ENCODE measurements at places on chromosomes 12 and 14.
A peak's percentile ranks its signal among the peaks of the same experiment; 100 is the strongest.

DNA sequence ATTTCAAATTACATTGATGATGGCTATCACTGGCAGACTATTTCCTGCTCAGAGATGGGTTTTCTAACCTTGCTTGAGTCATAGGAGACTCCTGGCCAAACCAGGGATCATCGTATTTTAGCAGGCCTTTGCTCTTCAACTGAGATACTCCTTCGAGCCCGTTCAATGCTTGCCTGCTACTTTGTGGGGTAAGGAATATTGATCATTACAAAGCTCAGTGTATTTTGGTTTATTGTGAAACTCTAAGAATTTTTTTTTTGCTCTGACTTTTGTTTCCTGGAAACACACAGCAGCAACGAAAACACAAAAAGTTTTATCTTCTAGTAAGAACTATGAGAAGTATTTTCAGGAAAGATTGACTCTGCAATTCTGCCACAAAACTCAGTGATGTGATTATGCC lies 4.1 kb downstream of the GPRC5D start:
- H3K4me3 ChIP-seq, result no peak overlapping the region
- no peaks in the 10 kb centered on the region for H3K36me3 ChIP-seq
- peak; percentile 50 for DNase-seq
- H3K27ac ChIP-seq, result no peak overlapping the region
- no peaks in the 10 kb centered on the region for H3K27me3 ChIP-seq

GRCh38 chr14:105476097-105476830 lies 1.6 kb downstream of the CRIP2 start:
- DNase-seq, result no peak
- H3K4me1 ChIP-seq, result peaks cover 94% of the 10 kb centered on the region
- peak overlapping the region; percentile 99 for H3K4me3 ChIP-seq
- H3K27ac ChIP-seq, result peak overlapping the region; percentile 99
- peaks cover 21% of the 10 kb centered on the region for H3K36me3 ChIP-seq

DNA sequence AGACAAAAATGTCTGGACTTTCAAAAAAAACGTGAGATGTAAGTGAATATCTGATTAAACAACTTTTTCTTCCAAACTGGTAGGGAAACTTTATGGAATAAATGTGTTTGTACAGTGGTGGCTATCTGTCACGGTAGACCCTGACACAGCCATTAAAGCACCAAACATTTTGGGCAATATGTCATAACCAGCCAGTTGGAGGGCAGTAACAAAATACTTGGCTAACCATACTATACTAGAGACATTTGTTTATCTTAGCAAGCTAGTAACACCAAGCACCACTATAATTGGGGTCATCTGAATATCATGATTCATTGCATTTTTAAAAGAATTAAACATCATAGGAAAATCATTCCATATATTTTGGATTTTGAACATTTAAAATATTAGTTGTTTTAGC lies 6.0 kb upstream of the MYF6 start:
- no peak overlapping the region for H3K27ac ChIP-seq
- peaks cover 6% of the 10 kb centered on the region for H3K4me1 ChIP-seq
- no peaks in the 10 kb centered on the region for H3K36me3 ChIP-seq
- no peak for DNase-seq

DNA sequence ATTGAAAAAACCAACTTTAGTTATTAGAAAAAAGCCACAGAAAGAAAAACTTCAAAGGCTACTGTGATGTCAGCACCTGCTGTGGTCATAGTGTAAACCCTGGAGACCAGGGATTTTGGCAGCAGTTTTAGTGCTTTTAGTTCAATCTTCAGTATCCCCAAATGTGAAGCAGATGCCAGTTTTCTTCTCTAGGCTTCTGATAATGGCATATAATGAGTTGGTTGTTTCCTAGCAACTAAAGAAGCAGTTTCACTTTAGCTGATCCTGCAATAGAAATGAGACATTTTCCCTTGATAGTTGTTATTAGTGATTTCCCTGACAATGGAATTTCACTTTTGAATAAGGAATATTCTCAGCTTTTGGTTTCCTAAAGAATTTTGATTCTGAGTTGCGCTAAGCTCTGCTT lies 131.2 kb downstream of the NUBPL start:
- H3K36me3 ChIP-seq, result no peaks in the 10 kb centered on the region
- peaks cover 10% of the 10 kb centered on the region for H3K4me1 ChIP-seq
- no peaks in the 10 kb centered on the region for H3K27me3 ChIP-seq
- no peak overlapping the region for H3K4me3 ChIP-seq
- H3K27ac ChIP-seq, result no peak overlapping the region

DNA sequence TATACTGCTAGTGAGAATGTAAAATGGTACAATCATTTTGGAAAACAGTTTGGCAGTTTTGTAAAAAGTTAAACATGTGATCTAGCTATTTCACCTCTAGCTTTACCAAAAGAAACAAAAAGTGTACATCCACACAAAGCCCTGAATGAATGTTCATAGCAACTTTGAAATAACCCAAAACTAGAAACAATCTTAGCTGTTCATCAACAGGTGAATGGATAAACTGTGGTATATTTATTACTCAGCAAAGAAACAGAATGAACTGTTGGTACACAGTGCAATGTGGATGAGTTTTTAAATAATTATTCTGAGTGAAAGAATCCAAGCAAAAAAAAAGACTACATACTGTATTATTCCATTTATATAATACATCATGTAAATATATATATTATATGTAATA lies 36.3 kb downstream of the TPCN1 start:
- no peaks in the 10 kb centered on the region for H3K27me3 ChIP-seq
- H3K4me3 ChIP-seq, result no peak overlapping the region
- no peak overlapping the region for H3K27ac ChIP-seq
- H3K4me1 ChIP-seq, result peaks cover 30% of the 10 kb centered on the region

- no peak overlapping the region for H3K27ac ChIP-seq
- DNase-seq, result no peak
- no peak overlapping the region for H3K4me3 ChIP-seq
Observed at GRCh38 chr12:106747973-106748436, 26.5 kb upstream of the RIC8B start.

DNA sequence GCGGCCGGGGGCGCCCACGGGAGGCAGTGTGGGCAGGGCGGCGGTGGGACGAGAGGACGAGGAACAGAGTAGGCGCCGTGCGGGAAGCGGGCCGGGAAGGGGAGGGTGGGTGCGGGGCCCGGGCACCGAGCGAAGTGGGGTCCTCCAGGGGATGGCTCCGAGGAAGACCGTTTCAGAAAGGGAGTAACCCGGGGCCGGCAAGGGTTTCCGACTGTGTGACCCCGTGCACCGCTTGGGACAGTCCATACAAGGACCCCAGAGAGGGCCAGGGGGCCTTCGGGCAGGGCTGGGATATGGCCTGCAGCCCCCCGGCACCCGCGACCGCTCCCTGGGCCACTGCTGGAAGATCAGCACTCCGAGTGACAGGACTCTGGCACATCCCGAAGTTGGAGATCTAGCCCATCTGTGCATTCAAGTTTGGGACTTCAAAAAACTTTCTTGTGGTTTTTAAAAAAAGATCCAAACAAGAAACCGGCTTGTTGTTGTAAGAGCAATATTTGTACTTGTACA lies 448 bp downstream of the TSPAN9 start:
- no peaks in the 10 kb centered on the region for H3K27me3 ChIP-seq
- H3K4me3 ChIP-seq, result peak overlapping the region; percentile 93
- H3K36me3 ChIP-seq, result no peaks in the 10 kb centered on the region
- DNase-seq, result no peak
- H3K27ac ChIP-seq, result peak overlapping the region; percentile 95

- no peaks in the 10 kb centered on the region for H3K4me1 ChIP-seq
- H3K36me3 ChIP-seq, result no peaks in the 10 kb centered on the region
Observed at GRCh38 chr12:128019996-128020544, 246.9 kb upstream of the TMEM132C start.

GRCh38 chr12:24510581-24511125 lies 438.2 kb downstream of the BCAT1 start:
- H3K36me3 ChIP-seq, result no peaks in the 10 kb centered on the region
- H3K4me1 ChIP-seq, result no peaks in the 10 kb centered on the region

DNA sequence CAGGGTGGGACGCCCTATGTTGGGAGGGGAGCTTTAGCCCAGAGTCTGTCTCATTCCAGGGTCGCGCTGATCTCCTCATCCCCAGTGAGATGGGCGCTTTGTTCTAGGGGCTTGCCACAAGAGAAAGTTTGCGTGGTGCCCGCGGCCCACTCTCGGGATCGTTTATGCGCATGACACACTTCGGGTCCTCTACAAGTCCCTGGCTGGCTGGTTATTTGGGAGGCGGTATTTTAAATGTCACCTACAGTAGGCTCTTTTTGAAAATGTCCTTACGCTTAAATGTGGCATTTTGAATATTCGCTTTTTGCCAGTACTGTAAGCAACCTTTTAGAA lies 541 bp downstream of the GOLT1B start:
- H3K36me3 ChIP-seq, result peaks cover 21% of the 10 kb centered on the region
- peaks cover 44% of the 10 kb centered on the region for H3K4me1 ChIP-seq
- H3K4me3 ChIP-seq, result peak overlapping the region; percentile 96
- peak overlapping the region; percentile 85 for H3K27ac ChIP-seq
- DNase-seq, result no peak

GRCh38 chr14:28220391-28220790 lies 546.2 kb upstream of the FOXG1 start:
- DNase-seq, result no peak
- H3K27ac ChIP-seq, result no peak overlapping the region
- H3K27me3 ChIP-seq, result no peaks in the 10 kb centered on the region
- H3K4me3 ChIP-seq, result no peak overlapping the region

DNA sequence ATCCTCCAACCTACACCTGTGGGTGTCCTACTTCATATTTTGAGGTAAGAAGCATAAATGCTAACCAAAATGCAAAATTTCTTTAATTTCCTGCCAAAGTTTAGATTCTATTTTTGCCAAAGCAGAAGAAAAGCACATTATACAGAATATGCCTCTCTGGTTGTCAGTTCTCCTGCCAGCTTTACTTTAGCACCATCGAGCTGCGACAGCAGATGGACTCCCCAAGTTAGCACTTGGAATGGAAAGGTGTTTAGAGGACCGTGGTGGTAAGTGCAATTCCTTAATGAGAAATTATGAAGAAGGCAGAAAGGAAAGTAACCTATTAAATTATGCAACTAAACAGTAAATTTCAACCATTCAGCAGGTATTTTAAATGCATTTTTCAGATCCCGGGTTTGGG lies 326.6 kb downstream of the RERGL start:
- H3K4me3 ChIP-seq, result no peak overlapping the region
- H3K36me3 ChIP-seq, result no peaks in the 10 kb centered on the region
- H3K4me1 ChIP-seq, result no peaks in the 10 kb centered on the region
- H3K27ac ChIP-seq, result no peak overlapping the region
- no peaks in the 10 kb centered on the region for H3K27me3 ChIP-seq
- DNase-seq, result no peak

GRCh38 chr14:81653626-81654025 lies 120.0 kb upstream of the SEL1L start:
- DNase-seq, result no peak
- no peak overlapping the region for H3K27ac ChIP-seq
- H3K27me3 ChIP-seq, result no peaks in the 10 kb centered on the region
- H3K36me3 ChIP-seq, result no peaks in the 10 kb centered on the region
- H3K4me3 ChIP-seq, result no peak overlapping the region

DNA sequence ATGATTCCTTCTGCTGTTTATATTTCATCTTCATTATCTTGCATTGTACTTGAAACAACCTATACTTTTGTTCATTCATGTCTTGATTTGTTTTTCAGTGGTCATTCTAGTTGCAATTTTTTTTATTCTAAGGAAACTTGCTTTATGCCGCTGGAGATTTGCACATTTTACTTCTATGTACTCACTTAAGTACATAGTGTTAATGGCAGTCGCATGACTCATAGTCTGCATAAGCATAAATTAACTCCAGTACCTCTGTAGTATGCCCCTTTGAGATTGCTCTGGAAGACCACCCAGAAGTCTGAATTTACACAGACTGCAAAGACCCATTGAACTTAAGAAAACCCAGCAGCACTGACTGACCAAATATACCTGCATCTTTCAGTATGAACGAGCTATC lies 77.0 kb downstream of the MSRB3 start:
- DNase-seq, result no peak
- H3K27ac ChIP-seq, result no peak overlapping the region
- no peak overlapping the region for H3K4me3 ChIP-seq
- H3K36me3 ChIP-seq, result peaks cover 4% of the 10 kb centered on the region
- H3K27me3 ChIP-seq, result no peaks in the 10 kb centered on the region

Measured in esophagus muscularis mucosa (tissue), 4 donors.